Germinal center (tissue), 1 donor: ENCODE measurements at places on chromosomes 16 and 17.

GRCh38 chr17:9231449-9232154 lies 210.3 kb downstream of the NTN1 start:
- DNase-seq, result no peak

DNA sequence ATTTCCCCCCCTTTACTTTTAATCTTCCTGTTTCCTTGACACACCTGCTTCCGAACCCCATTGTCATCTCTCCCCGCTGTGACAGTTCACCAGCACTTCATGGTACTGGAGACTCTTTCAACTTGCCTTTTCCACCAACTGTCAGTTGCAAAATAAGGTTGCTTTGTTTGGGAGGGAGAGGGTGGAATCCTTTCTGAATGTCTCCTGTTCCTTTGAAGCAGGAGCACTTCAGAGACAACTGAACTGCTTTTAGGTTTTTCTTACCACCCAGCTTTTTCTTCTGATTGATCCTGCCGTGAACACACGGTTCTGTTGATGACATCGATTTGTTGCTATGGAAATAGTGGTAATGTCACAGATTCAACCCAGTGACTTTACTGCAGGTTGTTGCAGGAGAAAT lies 42.0 kb downstream of the RPA1 start:
- no peak for DNase-seq

- no peak for DNase-seq
Measured at GRCh38 chr16:75235721-75236193, 15.7 kb downstream of the BCAR1 start.

DNA sequence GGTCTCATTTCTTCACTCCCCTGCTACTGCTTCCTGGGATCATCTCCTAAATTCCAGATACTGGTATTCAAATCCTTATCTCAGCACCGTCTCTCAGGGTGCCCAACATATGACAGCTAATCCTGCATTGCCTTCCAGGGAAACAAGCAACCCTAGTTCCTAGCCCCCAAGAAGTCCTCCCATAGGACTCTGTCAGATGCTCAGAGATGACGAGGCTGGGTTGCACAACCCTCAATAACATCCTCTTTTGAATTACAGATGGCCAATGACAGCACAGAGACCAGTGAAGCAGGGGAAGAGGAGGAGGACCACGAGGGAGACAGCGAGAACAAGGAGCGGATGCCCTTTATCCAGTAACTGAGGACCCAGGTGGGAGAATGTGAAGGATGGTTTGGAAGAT lies 45.0 kb upstream of the CLEC3A start:
- DNase-seq, result no peak

DNA sequence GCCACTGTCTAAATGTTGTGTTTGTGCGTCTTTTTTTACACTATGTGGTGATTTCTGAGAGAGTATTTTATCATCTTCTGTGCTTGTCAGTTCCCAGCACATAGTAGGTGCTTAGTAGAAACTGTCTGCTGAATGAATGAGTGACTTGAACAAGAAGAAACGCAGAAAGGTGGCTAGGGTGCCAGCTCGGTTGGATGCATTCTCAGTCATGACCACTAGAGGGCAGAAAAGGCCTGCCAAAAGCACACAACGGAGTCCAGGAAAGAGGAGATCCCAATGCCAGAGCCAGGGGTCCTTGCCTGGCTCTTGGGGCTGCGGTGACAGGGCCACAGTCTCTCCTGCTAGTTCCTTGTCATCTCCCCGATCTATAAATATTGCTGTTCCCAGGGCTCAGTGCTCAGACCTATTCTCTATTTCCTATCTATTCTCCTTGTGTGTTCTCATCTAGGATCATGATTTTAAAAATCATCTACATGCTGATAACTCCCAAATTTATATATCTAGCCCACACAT lies 57.3 kb upstream of the CCL1 start:
- peak; percentile 65 for DNase-seq

DNA sequence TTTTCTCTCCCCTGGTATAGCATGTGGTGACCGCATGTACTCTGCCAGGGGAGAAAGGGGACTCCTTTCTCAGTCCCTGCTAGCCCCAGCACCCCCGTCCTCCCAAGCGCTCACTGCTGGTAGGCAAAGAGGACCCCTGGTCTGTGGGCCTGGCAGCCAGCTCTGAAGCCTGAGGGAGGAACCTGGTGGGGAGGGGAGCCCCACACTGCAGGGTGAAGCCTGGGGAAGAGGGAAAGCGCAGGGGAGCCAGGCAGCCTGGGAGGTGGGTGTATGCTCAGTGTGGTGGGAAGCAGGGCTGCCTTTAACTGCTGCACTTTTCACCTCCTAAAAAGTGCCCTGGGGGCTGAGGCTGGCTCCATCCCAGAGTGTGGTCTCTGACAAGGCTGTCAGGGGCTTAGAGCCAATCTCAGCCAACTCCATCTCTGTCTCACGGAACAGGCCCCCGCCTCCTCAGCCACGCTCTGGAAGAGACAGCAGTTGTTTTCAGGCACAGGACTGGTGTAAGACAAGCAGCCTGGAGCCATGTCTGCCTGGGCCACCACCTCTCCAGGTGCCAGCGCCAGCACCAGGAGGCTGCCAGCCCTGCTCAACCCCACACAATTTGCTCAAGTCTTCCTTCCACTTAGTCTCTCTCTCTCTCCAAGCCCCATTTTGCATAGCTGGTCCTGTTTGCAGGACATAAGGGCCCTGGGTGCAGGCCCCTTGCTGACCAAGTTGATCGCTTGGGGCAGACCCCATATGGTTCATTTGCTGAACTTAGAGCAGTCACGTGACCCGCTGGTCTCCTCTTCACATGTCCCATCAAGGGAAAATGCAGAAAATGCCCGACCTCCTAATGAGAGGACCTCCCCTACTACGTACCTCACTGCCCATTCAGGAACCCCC lies 14.7 kb upstream of the TBX2 start:
- no peak for DNase-seq
